ENCODE measurements at places on chromosomes 11 and 22. TPM values are rescaled to one million over a fixed set of nuclear protein-coding genes. Genes with fewer than 3 reads are reported as not detected.

The SLC17A6 gene
- not detected for polyA plus RNA-seq

The KBTBD4 gene
- polyA plus RNA-seq = 19.4 TPM

The BTG4 gene
- 0.23 TPM for polyA plus RNA-seq

The PEX26 gene
- 20.1 TPM for polyA plus RNA-seq

The CREBZF gene
- 8.7 TPM for polyA plus RNA-seq

The PLEKHB1 gene
- 1.4 TPM for polyA plus RNA-seq

DNA sequence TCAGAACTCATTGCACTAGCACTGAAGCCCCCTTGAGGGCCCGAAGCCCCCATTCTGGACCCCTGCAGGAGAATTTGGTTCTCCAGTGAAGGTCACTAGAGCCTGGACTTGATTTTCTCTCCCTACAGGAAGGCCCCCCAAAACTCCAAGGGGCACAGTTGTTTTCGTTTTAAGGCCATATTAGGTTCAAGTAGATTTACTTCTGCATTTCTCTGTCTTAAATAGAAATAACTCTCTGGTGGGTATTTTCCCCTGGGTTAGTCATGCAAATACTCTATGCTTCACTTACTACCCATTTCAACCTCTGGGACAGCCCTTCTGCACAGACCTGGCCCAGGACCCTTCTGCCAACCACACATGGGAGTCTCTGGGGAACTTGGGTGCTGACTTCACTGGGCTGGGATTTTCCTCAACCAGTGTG lies 41.6 kb downstream of the WEE1 start:
- DNase-seq = no peak

- DNase-seq = peak; percentile 76
Observed at GRCh38 chr22:36585841-36586240, 56.9 kb upstream of the EIF3D start.

- no peak for DNase-seq
Observed at GRCh38 chr11:112537026-112537425, 276.4 kb upstream of the PLET1 start.

DNA sequence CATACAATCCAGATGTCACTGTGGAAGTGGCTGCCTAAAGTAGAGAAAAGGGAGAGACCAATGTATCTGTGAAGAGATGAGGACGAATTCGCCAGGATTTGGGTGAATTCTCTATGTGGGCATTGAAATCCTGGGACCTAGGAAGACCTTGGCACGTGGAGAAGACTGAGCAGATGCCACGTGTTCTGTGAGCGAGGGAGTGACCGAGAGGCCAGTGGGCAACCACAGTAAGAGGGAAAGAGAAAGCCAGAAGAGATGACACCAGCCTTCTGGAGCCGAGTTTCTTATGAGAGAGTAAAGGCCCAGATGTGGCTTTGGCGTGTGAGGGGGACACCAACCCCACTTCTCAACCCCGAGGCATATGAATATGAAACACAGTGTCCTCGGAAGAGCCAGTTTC lies 228.1 kb downstream of the BUD13 start:
- no peak for DNase-seq

DNA sequence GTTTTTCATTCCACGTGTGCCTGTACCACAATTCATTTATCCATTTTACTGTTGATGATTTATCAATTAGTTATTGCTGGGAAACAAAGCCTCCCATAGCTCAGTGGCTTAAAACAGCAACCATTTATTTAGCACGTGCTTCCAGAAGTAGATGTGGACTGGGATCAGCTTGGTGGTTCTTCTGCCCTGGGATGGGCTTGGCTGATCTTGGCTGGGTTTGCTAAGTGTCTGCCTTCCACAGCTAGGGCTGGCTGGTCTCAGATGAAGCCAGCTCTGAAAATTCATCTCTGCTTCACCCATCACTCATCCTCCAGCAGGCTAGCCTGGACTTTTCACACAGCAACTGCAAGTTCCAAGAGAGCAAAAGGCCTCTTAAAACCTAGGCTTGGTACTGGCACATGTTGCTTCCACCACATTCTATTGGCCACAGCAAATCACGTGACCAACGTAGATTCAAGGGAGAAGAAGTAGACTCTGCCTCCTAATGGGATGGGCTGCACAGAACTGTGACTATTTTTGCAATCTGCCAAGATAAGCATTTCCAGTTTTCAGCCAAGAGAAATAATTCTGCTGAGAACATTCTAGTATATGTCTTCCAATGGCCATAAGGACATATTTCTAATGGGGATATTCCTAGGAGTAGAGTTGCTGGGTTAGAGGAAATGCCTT lies 124.9 kb downstream of the MN1 start:
- DNase-seq = no peak

DNA sequence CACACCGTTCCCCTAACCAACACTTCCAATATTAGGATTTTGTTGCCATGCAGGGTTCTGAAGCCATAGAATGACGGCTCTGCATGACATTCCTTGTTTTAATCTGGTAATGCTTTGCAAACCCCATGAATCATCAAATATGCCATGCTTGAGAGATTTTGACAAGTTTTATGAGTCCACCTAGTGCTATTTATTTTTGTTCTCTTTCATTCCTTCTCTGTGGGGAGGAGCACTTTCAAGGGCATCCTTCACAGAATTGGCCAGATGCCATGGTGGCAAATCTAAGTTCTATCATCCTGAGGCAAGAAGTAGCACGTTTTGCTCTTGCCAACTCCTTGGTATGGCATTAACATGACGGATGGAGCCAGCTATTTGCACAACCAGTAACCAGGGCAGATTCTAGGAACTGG lies 268.4 kb downstream of the FAM76B start:
- peak; percentile 93 for DNase-seq

DNA sequence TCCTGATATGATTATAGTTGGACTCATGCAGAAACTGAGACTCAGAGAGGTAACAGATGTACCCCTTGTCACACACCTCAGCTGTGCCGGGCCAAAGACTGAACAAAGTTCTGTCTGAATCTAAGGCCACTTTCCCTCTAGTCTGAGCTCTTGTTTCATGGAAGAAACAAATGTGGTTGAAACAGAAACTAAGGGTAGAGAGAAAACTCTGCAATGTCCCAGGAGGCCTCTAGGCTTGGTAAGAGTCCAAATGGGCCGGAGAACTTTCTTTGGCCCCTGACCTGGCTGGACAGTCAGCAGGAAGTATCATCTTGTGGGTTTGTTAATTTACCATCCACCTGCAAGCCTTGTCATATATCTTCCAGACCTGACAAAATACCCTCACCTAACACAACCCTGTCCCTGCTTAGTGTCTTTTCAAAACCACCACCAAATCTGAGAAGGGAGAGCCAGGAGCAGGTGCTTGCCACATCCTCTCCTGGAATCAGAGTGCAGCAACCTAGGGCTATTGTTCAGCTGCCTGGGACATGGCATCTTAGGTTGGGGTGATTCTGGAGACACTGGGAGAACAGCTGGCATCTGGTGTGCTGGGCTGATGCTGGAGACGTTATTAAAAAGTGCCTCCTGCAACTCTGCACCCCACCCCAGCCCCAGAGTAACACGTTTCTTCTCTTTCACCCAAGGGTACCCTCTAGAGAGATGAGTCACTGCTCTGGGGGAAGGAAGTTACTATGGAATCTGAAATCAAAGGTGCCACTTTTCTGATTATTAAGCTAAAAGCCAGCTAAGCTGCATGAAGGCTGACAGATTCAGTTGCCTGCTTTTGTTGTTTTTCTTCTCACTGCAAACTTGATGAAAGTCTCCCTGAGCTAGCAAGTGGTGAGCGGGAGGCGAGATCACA lies 126.3 kb upstream of the TIMP3 start:
- DNase-seq = no peak

DNA sequence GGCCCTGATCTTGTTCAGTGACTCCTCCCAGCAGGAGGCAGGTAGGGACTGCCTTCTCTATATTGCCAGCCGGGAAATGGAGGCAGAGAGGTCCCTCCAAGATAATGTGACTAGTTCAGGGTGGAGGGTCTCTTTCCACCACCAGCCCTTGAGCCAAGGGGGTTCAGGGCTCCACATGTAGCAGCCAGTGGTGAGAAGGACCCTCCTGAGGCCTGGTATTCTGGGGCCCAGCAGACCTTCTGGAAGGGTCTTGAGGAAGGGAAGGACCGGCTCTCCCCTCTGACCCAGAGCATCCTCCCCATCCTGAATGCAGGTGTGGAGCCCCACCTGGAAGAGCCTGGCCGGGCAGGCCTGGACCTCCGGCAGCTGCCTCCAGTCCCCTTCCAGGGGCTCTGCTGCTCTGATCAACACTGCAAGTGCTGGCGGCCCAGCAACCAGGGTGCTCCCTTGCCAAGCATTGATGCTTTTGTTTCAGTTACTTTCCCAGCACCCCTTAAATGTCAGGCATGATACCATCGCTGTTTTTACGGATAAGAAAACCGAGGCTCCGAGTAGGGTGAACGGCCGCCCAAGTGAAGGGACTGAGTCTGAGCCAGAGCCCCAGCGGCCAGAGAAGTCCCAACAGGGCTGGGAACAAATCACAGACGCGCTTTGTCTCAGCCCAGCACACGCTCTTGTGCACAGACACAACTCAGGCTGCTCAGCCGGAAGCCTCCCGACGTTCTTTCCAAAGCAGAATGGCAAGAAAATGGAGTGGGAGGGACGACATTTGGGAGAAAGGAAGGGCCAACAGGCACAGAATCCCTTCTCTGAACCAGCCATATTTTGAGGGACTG lies 38.8 kb downstream of the DKK3 start:
- DNase-seq = no peak

GRCh38 chr22:24120044-24120443 lies 61.2 kb upstream of the SUSD2 start:
- DNase-seq = no peak

GRCh38 chr11:68120273-68121066 lies 718 bp downstream of the CHKA start:
- no peak for DNase-seq
